SJSA1 (cell line): ENCODE measurements at places on chromosomes 2 and 18.

DNA sequence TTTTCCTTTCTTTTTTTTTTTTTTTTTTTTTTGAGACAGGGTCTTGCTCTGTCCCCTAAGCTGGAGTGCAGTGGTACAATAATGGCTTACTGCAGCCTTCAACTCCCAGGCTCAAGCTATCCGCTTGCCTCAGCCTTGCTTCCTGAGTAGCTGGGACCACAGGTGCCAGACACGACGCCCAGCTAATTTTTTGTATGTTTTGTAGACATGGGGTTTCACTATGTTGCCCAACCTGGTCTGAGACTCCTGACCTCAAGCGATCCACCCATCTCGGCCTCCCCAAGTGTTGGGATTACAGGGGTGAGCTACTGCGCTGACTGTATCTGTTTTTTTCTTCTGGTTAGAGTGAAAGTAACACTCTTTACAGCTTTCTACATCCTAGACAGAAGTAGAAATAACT lies 240.3 kb upstream of the FBXO11 start:
- no peaks in the 10 kb centered on the region for H3K4me1 ChIP-seq
- H3K27ac ChIP-seq, result no peak overlapping the region
- no peak overlapping the region for H3K4me3 ChIP-seq
- no peak for DNase-seq

DNA sequence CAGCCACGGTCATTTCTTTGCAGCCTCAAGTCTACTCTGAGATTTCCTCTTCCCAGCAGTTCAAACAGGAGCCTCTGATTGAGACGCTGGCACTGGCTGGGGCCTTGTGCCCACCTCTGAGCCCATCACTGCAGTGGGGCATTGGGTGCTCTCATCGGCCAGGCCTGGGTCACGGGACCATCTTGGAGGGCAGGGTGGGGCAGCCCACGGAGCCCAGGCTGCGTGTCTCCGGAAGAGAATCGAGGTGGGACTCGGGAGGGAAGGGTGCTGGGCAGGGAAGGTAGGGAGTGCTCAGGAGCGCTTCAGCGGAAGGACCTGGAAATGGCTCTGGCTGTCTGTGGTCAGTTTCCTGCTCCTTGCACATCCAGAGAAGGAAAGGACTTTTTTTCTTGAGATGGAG lies 82.4 kb downstream of the RTP5 start:
- H3K4me1 ChIP-seq, result peaks cover 17% of the 10 kb centered on the region
- H3K36me3 ChIP-seq, result no peaks in the 10 kb centered on the region
- no peak overlapping the region for H3K27ac ChIP-seq

GRCh38 chr2:38740851-38741731 lies 10.1 kb downstream of the SRSF7 start:
- peaks cover 88% of the 10 kb centered on the region for H3K36me3 ChIP-seq
- H3K27me3 ChIP-seq, result no peaks in the 10 kb centered on the region
- peak; percentile 50 for DNase-seq
- no peaks in the 10 kb centered on the region for H3K4me1 ChIP-seq

DNA sequence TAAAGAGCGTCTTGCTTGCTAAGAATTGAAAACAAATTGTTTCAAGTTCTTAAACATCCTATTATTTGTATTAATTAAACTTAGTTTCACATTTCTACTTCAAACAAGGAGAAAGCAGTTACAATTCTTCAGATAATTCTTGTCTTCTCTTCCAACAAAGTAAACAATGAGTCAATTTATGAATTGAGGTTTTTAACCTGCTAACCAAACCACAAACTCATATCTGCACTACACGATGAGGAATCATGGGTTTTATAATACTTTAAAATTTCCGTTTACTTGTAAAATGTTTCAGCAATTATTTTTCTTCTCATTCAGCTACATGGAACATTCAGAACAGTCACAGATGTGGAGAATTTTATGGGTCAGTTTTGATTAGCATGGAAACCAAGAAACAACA lies 114.2 kb downstream of the SPIRE1 start:
- H3K27me3 ChIP-seq, result no peaks in the 10 kb centered on the region
- H3K36me3 ChIP-seq, result no peaks in the 10 kb centered on the region
- no peak overlapping the region for H3K27ac ChIP-seq
- no peak overlapping the region for H3K4me3 ChIP-seq
- DNase-seq, result no peak

GRCh38 chr2:108946442-108946841 lies 42.6 kb downstream of the EDAR start:
- DNase-seq, result no peak
- H3K27me3 ChIP-seq, result no peaks in the 10 kb centered on the region
- no peak overlapping the region for H3K4me3 ChIP-seq
- H3K36me3 ChIP-seq, result no peaks in the 10 kb centered on the region

GRCh38 chr2:15912203-15912602 lies 28.1 kb upstream of the MYCN start:
- H3K4me3 ChIP-seq, result no peak overlapping the region
- H3K4me1 ChIP-seq, result peaks cover 16% of the 10 kb centered on the region
- no peaks in the 10 kb centered on the region for H3K27me3 ChIP-seq
- no peaks in the 10 kb centered on the region for H3K36me3 ChIP-seq
- peak overlapping the region; percentile 9; the same call in 1 of the 2 replicates for H3K27ac ChIP-seq

- peak overlapping the region; percentile 28; the same call in 1 of the 2 replicates for H3K27ac ChIP-seq
- peaks cover 27% of the 10 kb centered on the region for H3K4me1 ChIP-seq
- H3K4me3 ChIP-seq, result no peak overlapping the region
- DNase-seq, result peak; percentile 55
- no peaks in the 10 kb centered on the region for H3K27me3 ChIP-seq
Measured at GRCh38 chr18:49519101-49519971, 32.3 kb upstream of the C18orf32 start.

- no peaks in the 10 kb centered on the region for H3K4me1 ChIP-seq
- H3K27me3 ChIP-seq, result no peaks in the 10 kb centered on the region
- H3K36me3 ChIP-seq, result no peaks in the 10 kb centered on the region
- H3K27ac ChIP-seq, result no peak overlapping the region
- H3K4me3 ChIP-seq, result no peak overlapping the region
Measured at GRCh38 chr18:69102959-69103358, 297.7 kb upstream of the DOK6 start.

GRCh38 chr2:137797641-137798040 lies 166.6 kb upstream of the HNMT start:
- no peak overlapping the region for H3K4me3 ChIP-seq
- H3K27ac ChIP-seq, result no peak overlapping the region
- H3K4me1 ChIP-seq, result no peaks in the 10 kb centered on the region
- no peaks in the 10 kb centered on the region for H3K36me3 ChIP-seq
- DNase-seq, result no peak

DNA sequence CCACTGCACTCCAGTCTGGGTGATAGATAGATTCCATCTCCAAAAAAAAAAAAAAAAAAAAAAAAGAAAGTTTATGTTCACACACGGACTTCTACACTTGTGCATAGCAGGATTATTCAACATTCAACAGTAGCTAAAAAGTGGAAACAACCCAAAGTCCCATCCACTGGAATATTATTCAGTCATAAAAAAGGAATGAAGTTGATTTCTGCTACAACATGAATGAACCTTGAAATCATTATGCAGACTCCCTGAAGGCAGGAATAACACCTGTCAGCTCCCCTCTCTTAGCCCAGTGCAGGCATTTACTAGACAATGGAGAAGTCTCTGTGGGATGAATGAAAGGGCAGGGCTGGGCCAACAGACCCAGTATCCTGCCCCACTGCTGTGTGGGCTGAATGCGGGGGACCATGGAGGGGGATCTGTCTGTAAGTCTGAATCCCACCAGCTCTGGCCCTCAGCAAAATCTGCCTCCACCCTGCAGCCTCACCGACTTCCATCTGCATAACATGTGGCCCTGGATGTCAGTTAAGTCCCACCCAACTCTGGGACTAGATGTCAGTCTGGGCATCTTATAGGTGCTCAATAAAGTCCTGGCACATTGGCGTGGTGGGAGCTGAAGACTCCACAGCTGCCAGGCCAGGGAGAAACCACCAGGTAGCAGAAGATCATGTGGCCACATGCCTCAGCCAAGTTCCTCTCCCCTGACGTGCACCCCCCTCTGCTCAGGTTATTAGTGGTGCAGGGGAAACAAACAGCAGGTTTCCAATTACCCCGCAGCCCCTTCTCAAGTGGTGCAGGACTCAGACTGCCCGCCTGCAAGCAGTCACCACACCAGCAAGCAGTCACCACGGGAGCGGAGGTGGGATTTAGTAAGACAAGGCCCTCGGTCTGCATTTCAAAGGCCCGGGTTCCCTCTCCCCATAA lies 8.9 kb downstream of the ZFP36L2 start:
- peaks cover 10% of the 10 kb centered on the region for H3K36me3 ChIP-seq
- DNase-seq, result no peak
- no peak overlapping the region for H3K27ac ChIP-seq
- no peaks in the 10 kb centered on the region for H3K27me3 ChIP-seq
- H3K4me3 ChIP-seq, result no peak overlapping the region
- H3K4me1 ChIP-seq, result peaks cover 47% of the 10 kb centered on the region

- H3K4me1 ChIP-seq, result peaks cover 23% of the 10 kb centered on the region
- H3K36me3 ChIP-seq, result no peaks in the 10 kb centered on the region
- no peaks in the 10 kb centered on the region for H3K27me3 ChIP-seq
- H3K27ac ChIP-seq, result peak overlapping the region; percentile 80
Measured at GRCh38 chr2:102514061-102514785, 41.2 kb downstream of the SLC9A4 start.

DNA sequence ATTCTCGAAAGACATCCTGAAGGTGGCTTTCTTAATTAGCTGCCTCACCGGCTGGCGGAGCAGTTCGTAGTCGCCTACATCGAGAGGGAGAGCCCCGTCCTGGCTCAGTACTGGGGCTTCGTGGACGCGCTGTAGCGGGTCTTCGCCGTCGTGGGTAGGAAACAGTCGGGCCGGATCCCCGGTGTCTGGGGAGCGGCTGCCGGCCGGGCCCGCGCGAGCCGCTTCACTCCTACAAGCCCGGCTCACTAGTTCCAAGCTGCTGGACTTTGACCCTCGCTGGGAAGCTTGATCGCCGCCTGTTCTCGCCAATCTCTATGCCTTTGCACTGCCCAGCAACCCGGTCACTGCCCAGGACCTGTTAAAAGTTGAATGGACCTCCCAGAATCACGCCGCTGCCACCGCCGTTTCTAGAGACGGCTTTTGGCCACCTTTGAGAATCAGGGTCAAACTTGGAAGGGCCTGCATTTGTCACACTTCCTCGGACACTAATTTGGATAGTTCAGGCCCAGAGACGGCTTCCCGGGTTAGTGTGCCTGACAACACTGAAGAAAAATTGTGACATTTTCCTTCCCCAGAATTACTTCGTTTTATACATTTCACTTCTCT lies 41.4 kb upstream of the AKAIN1 start:
- H3K27ac ChIP-seq, result peak overlapping the region; percentile 98
- peaks cover 16% of the 10 kb centered on the region; the same call in 1 of the 2 replicates for H3K4me1 ChIP-seq
- H3K4me3 ChIP-seq, result peak overlapping the region; percentile 70
- no peaks in the 10 kb centered on the region for H3K27me3 ChIP-seq
- peak; percentile 41 for DNase-seq

GRCh38 chr2:86302320-86302719 lies 35.1 kb downstream of the REEP1 start:
- DNase-seq, result no peak
- no peak overlapping the region for H3K27ac ChIP-seq
- no peaks in the 10 kb centered on the region for H3K4me1 ChIP-seq
- H3K4me3 ChIP-seq, result no peak overlapping the region
- peaks cover 7% of the 10 kb centered on the region; the same call in 1 of the 2 replicates for H3K27me3 ChIP-seq
- no peaks in the 10 kb centered on the region for H3K36me3 ChIP-seq

DNA sequence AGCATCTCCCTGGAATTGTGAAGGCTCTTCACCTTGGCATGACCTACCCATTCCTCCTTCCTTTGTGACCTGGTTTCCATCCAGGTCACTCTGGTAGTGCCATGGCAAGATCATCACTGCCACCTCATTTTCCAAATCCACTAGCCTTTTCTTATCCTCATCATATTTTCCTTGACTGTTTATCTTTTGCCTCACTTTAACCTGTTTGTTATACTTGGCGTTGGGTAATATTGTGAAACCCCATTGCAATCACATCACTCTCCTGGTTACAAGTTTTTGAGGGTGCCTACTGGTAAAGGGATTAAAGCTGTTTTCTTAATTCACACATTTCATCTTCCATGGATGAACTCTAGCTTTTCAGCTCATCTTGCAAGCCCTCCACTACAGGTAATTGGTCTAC lies 39.1 kb upstream of the IGFBP2 start:
- H3K27ac ChIP-seq, result no peak overlapping the region
- H3K36me3 ChIP-seq, result no peaks in the 10 kb centered on the region
- no peak overlapping the region for H3K4me3 ChIP-seq
- no peak for DNase-seq

DNA sequence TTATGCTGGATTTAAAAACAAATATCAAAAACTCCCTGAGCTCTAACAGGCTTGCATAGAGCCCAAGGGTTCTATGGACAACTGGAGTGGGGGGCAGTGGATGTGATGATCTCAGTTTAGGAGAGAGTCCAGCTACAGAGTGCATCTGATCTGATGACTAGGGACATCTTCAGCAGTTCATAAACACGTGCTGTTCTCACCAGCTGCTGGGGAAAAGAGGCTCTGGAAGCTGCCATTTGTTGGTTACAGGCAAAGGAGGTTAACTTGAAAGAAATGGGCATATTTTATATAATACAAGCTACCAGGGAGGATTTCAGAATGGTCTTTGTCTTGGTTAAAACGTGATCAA lies 36.0 kb upstream of the ZNF396 start:
- DNase-seq, result no peak
- H3K36me3 ChIP-seq, result no peaks in the 10 kb centered on the region
- no peak overlapping the region for H3K27ac ChIP-seq
- H3K4me1 ChIP-seq, result no peaks in the 10 kb centered on the region
- no peak overlapping the region for H3K4me3 ChIP-seq

GRCh38 chr2:47078541-47079482 lies 76.3 kb downstream of the STPG4 start:
- peak overlapping the region; percentile 99 for H3K27ac ChIP-seq
- no peak for DNase-seq
- no peaks in the 10 kb centered on the region for H3K27me3 ChIP-seq
- no peak overlapping the region for H3K4me3 ChIP-seq

DNA sequence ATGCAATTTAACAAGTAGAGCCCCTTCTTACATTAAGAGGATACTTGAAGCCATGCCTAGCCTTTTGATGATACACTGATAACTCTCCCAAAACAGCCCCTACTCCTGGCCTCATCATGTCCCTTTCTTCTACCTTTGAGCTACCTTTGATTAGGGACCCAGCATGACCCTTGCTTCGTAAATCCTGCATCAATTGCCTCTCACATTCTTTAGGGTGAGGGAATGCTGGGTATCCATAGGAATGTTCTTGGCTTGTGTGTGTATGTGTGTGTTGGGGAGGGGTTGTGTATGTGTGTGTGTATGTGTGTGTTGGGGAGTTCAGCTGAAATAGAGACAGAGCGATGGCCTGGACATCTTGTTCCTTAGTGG lies 5.3 kb upstream of the KRCC1 start:
- H3K4me3 ChIP-seq, result no peak overlapping the region
- no peaks in the 10 kb centered on the region for H3K36me3 ChIP-seq
- H3K27me3 ChIP-seq, result 0 out of 2 replicates have a peak, but pooled peaks cover 3% of the 10 kb centered on the region
- H3K4me1 ChIP-seq, result peaks cover 6% of the 10 kb centered on the region
- no peak for DNase-seq
- H3K27ac ChIP-seq, result no peak overlapping the region
